ENCODE measurements at places on chromosomes 4 and X.

DNA sequence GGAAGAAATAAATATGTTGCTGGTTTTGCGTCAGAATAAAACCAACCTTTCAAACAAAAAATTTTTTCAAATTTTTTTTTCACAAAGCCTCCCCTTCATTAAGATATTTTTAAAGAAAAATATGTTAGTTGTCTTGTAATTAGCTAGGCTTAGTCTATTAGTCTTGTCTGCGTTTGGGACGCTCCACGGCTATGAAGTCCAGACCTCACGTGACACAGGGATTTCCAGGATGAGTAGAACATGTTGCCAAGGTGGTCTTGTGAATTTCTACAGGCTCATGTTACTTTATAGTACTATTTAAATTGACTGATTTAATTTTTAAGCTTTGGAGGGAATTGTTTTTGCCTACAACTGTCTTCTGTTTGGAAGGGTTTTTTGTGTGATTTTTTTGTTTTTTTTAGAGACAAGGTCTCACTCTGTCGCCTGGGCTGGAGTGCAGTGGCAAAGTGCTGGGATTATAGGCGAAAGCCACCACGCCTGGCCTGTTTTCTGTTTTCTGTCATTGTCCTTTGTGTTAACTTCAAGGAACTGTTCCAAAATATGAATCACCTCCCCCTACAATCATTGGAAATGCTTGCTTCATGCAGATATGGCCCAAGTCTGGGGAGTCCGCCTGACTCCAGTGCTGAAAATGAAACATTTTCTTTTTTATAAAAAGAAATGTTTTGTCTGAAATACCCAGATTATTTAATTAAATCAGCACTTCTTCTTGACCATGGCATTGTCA is 26.2 kb downstream of the TMEM144 start:
- no peak for DNase-seq

DNA sequence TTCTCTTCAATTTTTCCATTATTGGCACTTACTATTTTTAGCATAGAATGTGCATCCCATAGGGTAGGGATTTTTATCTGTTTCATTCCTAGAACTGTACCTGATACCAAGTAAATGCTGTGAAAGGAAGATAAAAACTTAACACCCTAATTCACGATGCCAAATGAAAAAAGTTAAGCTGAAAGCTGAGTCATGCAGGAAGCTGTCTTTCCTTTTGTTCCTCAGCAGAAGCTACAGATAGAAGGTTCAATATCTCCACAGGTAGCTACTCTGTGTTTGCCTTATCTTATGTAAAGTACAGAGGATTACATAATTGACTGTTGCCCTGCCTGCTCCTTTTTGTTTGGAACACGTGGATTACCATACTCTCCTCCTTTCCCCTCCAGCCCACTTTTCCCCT is 77.0 kb downstream of the LRP2BP start:
- no peak for DNase-seq

GRCh38 chrX:12060489-12061260 is 77.6 kb upstream of the FRMPD4 start:
- DNase-seq, result no peak

DNA sequence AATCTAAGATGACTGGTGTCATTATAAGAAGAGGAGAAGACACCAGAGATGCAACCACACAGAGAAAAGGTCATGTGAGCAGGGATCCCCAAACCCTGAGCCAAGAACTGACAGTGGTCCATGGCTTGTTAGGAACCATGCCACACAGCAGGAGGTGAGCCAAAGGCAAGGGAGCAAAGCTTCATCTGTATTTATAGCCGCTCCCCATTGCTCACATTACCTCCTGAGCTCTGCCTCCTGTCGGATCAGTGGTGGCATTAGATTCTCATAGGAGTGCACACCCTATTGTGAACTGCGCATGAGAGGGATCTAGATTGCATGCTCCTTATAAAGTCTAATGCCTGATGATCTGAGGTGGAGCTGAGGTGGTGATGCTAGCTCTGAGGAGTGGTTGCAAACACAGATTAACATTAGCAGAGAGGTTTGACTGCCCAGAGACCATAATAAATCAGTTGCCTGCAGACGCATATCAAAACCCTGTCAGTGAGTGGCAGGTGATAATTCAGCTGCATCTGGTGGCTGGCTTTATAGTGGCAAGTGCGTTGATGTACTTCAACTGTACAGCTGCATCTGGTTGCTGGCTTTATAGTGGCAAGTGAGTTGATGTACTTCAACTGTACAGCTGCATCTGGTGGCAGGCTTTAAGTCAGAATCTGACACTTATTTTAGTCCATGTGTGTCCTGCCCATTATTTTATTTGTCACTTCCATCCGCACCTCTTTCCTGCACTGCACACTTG is 19.8 kb upstream of the CXCL2 start:
- no peak for DNase-seq

Measured in ascending aorta (tissue), 2 donors.